ENCODE measurements at places on chromosomes 1 and 21.

GRCh38 chr1:25503551-25504426 lies 39.6 kb upstream of the LDLRAP1 start:
- DNase-seq = peak; percentile 77

GRCh38 chr1:24151175-24151533 lies 8.2 kb upstream of the IL22RA1 start:
- DNase-seq = peak; percentile 79

- no peak for DNase-seq
Observed at GRCh38 chr1:199979071-199979470, 48.4 kb upstream of the NR5A2 start.

DNA sequence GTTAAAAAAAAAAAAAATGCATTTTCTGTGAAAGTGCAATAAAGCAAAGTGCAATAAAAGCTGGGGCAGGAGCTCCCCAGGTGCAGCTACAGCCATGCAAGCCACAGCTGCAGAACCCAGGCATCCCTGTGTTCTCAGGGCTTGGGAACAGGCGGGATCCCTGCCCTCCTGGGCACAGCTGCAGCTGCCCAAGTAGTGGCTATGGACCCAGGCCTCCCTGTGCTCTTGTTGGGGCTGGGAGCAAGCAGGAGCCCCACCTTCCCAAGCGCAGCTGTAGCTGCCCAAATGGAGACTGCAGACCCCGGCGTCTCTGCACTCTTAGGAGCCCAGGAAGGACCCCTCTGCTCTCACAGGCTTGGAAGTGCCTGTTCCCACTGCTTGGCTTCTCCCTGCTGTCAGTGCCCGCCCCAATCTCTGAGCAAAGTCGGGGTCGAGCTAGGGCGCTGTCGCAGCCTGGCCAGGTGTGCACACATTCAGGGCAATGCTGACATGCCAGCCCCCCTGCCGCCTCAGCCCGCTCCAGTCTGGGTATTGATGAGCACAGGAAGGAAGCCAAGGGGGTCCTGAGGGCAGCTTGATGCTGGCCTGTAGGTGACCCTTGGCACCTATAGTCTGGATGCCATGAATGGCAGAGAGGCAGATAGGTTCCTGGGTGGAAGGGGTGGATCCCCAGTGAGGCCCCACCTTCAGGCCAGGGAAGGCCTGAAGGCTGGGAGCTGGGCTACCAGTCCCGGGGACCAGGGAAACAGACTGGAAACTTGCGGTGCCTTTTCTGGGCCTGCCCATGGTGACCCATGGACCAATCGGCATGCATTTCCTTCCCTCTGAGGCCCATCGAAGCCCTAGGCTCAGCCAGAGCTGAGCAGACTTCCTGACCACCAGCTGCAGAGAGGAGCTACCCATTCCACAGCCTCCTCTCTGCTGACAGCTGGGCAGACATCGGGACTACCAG lies 58.6 kb downstream of the RRAGC start:
- no peak for DNase-seq

DNA sequence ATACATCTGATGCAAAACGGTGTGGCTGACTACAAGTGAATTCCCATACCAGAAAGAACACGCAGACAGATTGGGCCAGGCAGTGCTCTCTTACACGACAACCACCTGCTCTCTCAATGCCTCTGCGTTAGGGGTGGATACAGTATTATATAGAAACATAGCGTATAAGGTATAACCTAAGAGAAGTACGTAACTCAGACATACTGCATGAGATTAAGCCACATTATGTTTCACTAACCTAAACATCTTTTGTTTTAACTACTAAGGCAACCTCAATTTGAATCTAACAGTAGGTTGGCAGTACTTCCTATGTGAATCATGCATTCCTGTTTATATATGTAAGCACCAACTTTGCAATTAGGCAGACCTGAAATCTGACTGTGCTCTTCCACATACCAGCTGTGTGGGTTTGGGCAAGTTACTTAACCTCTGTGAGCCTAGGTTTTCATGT lies 58.1 kb upstream of the COA6 start:
- DNase-seq = no peak

GRCh38 chr1:41626616-41627375 lies 142.3 kb upstream of the EDN2 start:
- no peak for DNase-seq

DNA sequence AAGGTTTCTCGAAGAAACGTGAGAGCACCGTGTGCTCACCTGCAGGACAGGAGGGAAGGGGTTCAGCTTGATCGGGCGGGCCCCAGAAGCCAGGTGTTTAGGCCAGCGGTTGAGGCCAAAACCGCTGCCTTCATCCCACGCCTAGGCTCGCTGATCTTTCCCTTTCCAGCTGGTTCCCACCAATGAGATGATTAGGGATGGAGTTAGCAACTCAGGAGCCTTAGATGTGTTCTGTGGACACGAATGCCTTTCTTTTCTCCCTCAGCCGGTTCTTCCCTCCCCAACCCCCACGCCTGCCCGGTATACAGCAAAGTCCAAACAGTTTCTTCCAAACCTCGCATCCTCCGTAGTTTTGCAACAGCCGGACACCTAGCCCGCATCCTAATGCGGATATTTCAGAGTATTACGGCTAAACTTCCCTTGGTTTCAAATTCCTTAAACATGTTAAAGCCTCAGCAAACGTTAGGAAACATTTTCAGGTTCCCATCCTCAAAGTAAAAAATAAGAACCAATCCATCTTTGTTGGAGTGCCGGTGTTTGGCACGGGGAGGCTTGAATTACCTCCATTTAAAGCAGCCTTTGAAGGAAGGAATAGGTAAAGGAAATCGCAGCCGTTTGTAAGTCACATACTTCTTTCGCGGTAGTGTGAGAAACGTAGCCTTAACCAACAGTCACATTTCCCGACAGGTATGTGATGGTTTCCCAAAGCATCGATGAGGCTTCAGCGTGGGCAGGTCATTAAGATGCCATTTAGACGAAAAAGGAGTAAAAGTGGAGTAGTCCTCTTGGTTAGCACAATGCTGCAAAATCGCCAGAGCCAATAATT lies 1.1 kb downstream of the LRRC8C start:
- DNase-seq = peak; percentile 10
